HCT116 (cell line): ENCODE measurements at places on chromosomes 2 and 18. TPM values are rescaled to one million over a fixed set of nuclear protein-coding genes. Genes with fewer than 3 reads are reported as not detected.

- DNase-seq, result no peak
- no peaks in the 10 kb centered on the region; the same call in 1 of the 2 replicates for H3K27me3 ChIP-seq
- peaks cover 6% of the 10 kb centered on the region for H3K4me1 ChIP-seq
- no peak overlapping the region for H3K4me3 ChIP-seq
- no peak overlapping the region for H3K27ac ChIP-seq
- no peaks in the 10 kb centered on the region for H3K36me3 ChIP-seq
These were observed 50.2 kb downstream of the TGOLN2 start for GRCh38 chr2:85277416-85278158.

DNA sequence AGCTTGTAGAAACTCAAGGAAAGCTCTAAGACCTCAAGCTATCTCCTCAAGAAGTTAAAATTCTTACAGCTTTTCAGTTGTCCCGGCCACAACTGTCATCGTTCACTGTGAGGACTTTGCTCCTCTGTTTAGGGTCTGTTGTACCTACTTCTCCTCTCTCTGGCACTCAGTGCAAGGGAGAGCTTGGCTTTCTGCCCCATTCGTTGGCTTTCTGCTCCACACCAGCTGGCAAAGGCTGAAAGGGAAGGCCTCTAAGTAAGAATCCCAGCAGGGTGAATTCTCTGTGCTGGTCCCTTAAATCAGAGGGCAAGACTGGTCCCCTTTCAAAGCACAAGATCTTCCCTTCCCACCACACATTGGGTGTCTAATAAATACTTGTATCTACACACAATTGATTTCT lies 17.3 kb downstream of the ZBTB7C start:
- no peak for DNase-seq
- H3K36me3 ChIP-seq, result no peaks in the 10 kb centered on the region
- H3K27ac ChIP-seq, result no peak overlapping the region
- no peak overlapping the region for H3K4me3 ChIP-seq

Gene LAMA1
- 0.05 TPM for total RNA-seq

- H3K4me3 ChIP-seq, result no peak overlapping the region
- H3K36me3 ChIP-seq, result no peaks in the 10 kb centered on the region
- H3K27me3 ChIP-seq, result no peaks in the 10 kb centered on the region
- H3K27ac ChIP-seq, result no peak overlapping the region
- peaks cover 14% of the 10 kb centered on the region for H3K4me1 ChIP-seq
- DNase-seq, result no peak
These were observed 40.1 kb upstream of the GALR1 start for GRCh38 chr18:77209587-77209986.

Gene PSMG2
- 84.3 TPM for total RNA-seq

GRCh38 chr2:127407091-127407490 lies 11.1 kb upstream of the PROC start:
- H3K27me3 ChIP-seq, result peaks cover 51% of the 10 kb centered on the region
- no peak for DNase-seq
- H3K27ac ChIP-seq, result no peak overlapping the region
- peaks cover 26% of the 10 kb centered on the region for H3K4me1 ChIP-seq
- H3K4me3 ChIP-seq, result no peak overlapping the region

- H3K4me3 ChIP-seq, result no peak overlapping the region
- no peaks in the 10 kb centered on the region; the same call in 1 of the 2 replicates for H3K4me1 ChIP-seq
- DNase-seq, result no peak
- H3K27me3 ChIP-seq, result no peaks in the 10 kb centered on the region
- H3K27ac ChIP-seq, result no peak overlapping the region
These were observed 17.0 kb downstream of the TOGARAM2 start for GRCh38 chr2:28997847-28998735.

DNA sequence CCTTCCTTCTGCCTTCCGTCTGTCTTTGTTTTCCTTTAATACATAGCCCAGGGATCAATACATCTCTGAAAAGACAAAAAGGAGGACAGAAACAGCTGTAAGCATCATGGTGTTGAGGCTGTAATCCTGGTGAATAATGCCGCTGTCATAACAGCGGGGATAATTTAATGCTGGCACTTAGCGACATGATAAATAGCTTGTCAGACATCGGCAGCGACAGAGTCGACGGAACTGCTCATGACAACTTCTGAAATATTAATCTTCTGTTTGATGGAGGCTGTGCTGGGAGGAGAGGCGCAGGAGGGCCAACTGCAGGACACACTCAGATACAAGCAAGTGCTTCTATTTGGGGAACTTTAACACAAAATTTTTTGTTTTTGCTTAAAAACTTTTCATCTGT lies 602.2 kb downstream of the GALR1 start:
- H3K4me3 ChIP-seq, result no peak overlapping the region
- no peaks in the 10 kb centered on the region for H3K4me1 ChIP-seq
- no peaks in the 10 kb centered on the region for H3K27me3 ChIP-seq
- H3K27ac ChIP-seq, result no peak overlapping the region

Gene FZD7
- 14.6 TPM for total RNA-seq

DNA sequence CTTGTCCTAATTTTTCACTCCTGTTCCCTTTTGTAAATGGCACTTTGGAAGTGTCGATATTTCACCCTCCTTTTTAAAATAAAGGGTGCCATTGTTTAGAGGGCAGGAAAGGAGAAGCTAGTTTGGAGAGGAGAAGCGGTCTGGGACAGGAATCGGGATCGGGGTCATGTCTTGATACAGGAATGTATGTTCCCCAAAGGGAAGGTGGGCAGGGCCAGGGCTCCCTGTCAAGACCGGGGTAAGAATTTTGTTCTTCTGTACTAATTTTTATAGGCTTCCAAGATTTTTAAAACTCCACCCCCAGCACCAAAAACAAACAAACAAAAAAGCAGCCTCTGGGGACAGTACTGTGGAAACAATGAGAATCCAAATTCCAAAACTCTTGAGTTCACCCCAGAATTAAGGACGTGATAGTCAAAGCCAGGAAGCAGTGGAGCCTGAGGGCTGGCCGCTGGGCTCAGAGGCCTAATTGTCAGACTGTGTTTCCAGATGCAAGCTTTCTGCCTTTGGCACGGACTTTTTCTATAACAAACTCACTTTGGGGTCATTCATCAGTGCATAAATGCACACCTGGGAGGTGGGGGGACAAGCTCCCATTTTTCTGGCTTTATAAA lies 250.4 kb upstream of the SIX2 start:
- no peaks in the 10 kb centered on the region; the same call in 1 of the 2 replicates for H3K27me3 ChIP-seq
- no peaks in the 10 kb centered on the region for H3K4me1 ChIP-seq
- H3K27ac ChIP-seq, result no peak overlapping the region

Gene MLPH
- 81.4 TPM for total RNA-seq

DNA sequence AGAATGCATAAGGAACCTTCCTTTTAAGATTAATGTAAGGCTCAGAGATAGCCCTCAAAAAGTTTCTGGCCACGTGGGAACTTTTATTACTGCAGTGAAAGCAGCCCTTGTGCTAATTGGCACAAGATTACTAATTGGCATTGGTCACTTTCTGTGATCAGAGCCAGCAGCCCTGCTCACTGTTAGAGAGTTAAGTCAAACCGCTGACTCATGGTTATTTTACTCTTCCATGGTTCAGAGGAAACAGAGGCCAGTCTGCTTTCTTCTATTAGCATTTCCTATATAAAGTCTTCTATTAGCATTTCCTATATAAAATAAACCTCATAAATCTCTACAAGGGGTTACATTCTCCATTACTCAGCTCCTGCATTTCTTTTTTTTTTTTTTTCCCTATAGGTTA lies 1.5 kb upstream of the SLC35G4 start:
- no peaks in the 10 kb centered on the region for H3K4me1 ChIP-seq
- no peaks in the 10 kb centered on the region for H3K36me3 ChIP-seq
- DNase-seq, result no peak
- peaks cover 32% of the 10 kb centered on the region; the same call in 1 of the 2 replicates for H3K27me3 ChIP-seq

Gene TMEM178A
- total RNA-seq, result 1.3 TPM

Gene UGT1A4
- 0.12 TPM for total RNA-seq

Gene TAF1B
- total RNA-seq, result 27.9 TPM

DNA sequence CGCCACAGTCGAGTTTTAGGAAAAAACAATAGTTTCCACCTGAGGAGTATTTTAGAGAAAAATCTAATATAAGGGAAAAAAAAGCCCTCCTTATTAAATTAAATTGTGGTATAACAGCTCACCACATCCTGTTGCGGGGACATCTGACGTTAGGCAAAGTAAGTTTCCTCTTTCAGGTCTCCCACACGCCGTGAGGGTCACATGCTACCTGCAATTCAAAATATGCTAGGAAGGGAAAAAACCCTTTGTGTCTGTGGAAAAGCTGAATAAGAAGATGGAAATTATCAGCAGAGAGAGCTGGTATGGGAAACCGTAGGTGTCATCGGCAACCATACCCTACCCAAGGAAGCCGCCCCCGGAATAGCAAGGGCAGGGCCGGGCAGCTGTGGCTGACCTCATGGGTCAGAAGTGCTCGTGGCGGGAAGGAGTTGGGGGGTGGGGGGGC lies 128.0 kb downstream of the NFATC1 start:
- DNase-seq, result no peak
- H3K27ac ChIP-seq, result no peak overlapping the region
- no peaks in the 10 kb centered on the region for H3K36me3 ChIP-seq
- no peaks in the 10 kb centered on the region for H3K4me1 ChIP-seq

DNA sequence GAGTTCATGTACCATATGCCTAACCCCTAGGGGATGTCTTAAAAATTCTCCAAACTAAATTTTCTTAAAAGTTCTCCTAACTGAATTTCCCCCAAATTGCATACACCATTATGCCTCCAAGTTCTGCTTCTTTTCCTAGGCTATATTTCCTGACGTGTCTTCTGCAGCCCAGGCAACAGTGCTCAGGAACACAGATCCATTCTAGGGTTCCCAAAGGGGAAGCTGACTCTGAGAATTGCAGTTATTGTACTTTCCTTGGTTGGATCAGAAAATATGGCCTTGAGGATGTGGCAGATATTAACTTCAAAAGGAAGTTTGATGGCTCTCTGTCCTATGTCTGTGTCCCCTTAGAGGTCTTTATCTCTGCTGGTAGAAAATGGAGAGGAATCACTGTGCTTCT lies 124.3 kb downstream of the TMEM17 start:
- no peaks in the 10 kb centered on the region for H3K27me3 ChIP-seq
- no peak for DNase-seq
- no peaks in the 10 kb centered on the region for H3K4me1 ChIP-seq
- H3K27ac ChIP-seq, result no peak overlapping the region
- H3K4me3 ChIP-seq, result no peak overlapping the region

DNA sequence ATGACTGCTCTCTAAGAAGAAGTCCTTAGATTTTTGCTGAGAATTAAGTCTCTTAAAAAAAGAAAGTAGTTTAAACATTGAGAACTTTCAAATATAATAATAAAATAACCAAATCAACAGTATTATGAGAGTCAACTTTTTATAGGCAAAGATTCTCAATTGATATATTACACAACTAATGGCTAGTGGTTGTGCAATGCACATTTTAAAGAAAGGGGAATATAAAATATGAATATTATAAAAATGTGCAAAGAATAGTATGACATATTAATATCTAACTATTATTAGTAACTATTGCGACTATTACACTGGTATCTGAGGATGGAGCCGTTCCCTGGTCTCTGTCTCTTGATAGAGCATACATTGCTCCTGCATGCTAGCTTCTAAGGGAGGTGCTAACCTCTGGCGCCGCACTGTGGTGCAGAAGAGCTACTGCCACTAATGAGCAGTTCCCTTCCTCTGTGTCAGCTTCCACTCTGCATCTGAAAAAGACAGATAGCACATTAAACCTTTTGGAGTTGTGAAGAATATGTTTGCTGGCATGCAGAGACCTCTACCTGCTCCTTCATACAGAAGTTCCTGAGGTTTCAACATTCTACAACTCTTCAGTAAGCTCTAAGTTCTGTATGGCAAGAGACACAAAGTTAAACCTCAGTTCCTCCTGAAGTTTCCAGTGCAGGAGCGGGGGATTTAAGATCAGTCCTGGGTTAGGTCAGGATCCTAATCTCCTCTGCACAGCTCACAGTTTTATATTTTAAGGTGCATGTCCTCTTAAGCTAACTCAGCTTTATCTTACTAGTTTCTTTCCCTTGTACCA lies 3.5 kb upstream of the SLC9A2 start:
- no peak overlapping the region for H3K27ac ChIP-seq
- H3K4me1 ChIP-seq, result peaks cover 8% of the 10 kb centered on the region; the same call in 1 of the 2 replicates
- DNase-seq, result peak; percentile 35
- H3K36me3 ChIP-seq, result no peaks in the 10 kb centered on the region
- no peaks in the 10 kb centered on the region for H3K27me3 ChIP-seq
- no peak overlapping the region for H3K4me3 ChIP-seq

DNA sequence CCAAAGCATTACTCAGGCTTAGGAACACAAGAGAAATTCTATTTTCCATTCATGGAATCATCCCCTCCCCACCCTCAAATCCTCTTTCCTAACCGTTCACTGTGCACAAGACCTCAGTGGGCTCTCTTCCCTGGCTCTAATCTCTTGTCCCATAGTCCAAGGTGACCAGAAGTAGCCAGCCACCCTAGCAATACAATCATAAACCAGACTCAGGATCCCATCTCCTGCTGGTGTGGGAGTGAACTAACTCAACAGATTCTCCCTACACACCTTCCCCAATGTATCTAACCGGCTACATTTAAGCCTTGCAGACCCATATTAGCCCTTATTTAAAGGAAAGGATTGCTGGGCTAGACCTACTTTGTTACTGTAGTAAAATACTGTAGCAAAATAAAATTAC lies 45.5 kb downstream of the HNRNPLL start:
- no peak overlapping the region for H3K4me3 ChIP-seq
- no peaks in the 10 kb centered on the region for H3K27me3 ChIP-seq
- no peaks in the 10 kb centered on the region for H3K4me1 ChIP-seq
- H3K36me3 ChIP-seq, result no peaks in the 10 kb centered on the region
- no peak overlapping the region for H3K27ac ChIP-seq

Gene GPAT2
- 54.2 TPM for total RNA-seq

Gene SULT1C2
- 3.9 TPM for total RNA-seq

DNA sequence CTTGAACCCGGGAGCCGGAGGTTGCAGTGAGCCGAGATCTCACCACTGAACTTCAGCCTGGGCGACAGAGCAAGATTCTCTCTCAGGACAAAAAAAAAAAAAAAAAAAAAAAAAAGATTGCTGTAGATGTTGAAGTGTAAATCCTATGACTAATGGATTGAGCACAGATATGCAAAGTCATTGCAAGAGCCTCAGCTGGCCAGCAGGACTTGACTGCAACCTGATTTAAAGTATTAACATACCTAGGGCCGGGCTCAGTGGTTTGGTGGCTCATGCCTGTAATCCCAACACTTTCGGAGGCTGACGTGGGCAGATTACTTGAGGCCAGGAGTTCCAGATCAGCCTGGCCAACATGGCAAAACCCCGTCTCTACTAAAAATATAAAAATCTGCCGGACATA lies 103.4 kb upstream of the MSH2 start:
- no peak overlapping the region for H3K27ac ChIP-seq
- no peak overlapping the region for H3K4me3 ChIP-seq
- no peak for DNase-seq
- no peaks in the 10 kb centered on the region for H3K4me1 ChIP-seq
- peaks cover 21% of the 10 kb centered on the region; the same call in 1 of the 2 replicates for H3K27me3 ChIP-seq

Gene G6PC2
- not detected for total RNA-seq

- no peaks in the 10 kb centered on the region for H3K4me1 ChIP-seq
- H3K36me3 ChIP-seq, result no peaks in the 10 kb centered on the region
- H3K27me3 ChIP-seq, result no peaks in the 10 kb centered on the region
- no peak for DNase-seq
- no peak overlapping the region for H3K4me3 ChIP-seq
- H3K27ac ChIP-seq, result no peak overlapping the region
These were observed 108.2 kb upstream of the UBE2E3 start for GRCh38 chr2:180872255-180872654.

Gene CYP27C1
- total RNA-seq, result not detected
